ENCODE measurements at places on chromosomes 12 and 14.

GRCh38 chr14:50045837-50046236 is 70.5 kb downstream of the VCPKMT start:
- DNase-seq, result no peak

GRCh38 chr12:31323391-31324115 is 2.4 kb downstream of the SINHCAF start:
- DNase-seq, result peak; percentile 9

GRCh38 chr12:78562368-78563205 is 302.0 kb upstream of the SYT1 start:
- no peak for DNase-seq

- no peak for DNase-seq
These were observed 17.0 kb downstream of the RIC8B start for GRCh38 chr12:106791531-106791930.

DNA sequence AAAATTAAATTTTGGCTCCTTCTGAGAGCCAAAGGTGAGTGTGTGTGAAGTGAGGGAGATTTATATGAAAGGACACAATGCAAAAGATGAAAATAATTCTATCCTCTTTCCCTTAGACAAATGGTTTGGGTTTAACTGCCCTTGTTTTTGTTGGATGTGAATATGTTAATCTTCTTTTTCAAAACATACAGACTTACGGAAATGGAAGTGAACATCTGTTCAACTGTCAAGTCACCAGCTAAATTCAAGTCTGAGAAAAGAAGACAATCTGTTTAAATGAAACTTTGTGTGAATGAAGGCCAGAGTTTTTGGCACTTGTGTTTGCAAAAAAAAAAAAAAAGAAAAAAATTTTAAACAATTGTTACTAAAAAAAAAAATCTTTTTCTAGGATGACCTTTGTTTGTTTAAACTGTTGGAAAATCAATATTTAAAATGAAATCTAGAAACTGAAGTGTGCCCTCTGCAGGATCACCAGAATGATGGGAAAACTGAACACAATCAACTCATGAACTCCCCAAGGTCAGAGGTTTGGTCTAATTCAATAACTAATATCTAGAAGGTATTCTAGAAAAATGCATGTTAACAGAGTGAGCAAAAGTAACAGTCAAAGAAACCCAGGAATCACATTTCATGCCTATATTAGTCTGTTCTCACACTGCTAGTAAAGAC is 448.8 kb downstream of the FLRT2 start:
- no peak for DNase-seq

DNA sequence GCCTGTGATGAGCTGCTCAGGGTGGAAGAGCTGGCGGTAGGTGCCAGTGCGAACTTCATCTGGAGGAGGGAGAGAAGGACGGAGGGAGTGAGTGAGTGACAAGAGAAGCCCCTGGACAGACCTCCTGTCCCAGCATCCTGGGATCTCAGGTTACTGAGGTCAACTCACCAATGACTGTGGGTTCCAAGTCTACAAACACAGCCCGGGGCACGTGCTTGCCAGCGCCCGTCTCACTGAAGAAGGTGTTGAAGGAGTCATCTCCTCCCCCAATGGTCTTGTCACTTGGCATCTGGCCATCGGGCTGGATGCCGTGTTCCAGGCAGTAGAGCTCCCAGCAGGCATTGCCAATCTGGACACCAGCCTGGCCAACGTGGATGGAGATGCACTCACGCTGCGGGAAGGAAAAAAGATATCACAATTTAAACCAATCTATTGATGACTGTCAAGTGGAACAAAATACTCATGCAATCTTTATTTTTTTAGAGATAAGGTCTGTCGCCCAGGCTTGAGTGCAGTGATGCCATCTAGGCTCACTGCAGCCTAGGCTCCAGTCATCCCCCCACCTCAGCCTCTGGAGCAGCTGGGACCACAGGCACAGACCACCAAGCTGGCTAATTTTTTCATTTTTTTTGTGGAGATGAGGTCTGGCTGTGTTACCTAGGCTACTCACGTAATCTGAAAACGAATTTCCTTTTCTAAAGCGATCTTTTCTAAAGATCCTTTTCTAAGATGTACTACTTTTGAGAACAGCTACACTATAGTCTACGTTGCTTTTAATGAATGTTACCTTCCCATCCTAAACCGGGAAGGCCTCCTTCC is 1.7 kb downstream of the TUBA1B start:
- DNase-seq, result no peak

DNA sequence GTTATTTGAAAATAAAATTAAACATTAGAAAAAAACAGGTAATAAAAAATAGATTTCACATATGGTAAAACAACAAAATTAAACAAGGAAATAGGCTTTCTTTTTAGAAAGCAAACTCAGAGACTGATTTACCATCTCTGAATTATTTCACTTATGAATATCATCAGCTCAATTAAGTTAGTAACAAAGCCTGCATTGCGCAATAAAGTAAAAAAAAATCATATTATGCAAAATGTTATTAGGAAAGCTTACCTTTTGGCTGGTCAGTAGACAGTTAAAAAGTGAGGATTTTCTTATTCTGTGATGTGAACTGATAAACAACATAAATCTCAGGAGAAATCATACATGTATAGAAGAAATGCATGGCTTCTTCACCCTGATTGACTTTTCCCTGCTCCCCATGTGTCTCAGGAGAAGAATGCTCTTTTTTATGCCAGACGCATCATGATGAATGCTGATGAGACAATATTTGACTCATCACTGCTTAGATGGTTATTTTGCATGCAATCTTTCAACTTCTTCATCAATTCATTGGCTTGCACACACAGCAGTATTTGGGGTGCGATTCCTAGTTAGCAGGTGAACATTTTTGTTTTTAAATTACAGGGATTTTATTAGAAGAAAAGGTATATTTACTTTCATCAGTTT is 124.5 kb upstream of the USP15 start:
- no peak for DNase-seq

DNA sequence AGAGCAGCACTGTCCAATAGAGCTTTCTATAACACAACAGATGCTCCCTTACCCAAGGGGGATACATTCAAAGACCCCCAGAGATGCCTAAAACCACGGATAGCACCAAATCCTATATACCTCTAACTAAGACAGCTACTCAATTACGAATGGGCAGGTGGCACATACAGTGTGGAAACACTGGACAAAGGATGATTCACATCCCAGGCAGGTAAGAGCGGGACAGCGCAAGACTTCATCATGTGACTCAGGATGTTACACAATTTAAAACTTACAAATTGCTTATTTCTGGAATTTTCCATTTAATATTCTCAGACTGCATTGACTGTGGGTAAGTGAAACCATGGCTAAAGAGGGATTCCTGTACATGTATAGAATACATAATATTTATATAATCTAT is 5.5 kb upstream of the HCFC2 start:
- DNase-seq, result no peak

- DNase-seq, result no peak
These were observed 7.4 kb downstream of the RAN start for GRCh38 chr12:130879212-130879686.

DNA sequence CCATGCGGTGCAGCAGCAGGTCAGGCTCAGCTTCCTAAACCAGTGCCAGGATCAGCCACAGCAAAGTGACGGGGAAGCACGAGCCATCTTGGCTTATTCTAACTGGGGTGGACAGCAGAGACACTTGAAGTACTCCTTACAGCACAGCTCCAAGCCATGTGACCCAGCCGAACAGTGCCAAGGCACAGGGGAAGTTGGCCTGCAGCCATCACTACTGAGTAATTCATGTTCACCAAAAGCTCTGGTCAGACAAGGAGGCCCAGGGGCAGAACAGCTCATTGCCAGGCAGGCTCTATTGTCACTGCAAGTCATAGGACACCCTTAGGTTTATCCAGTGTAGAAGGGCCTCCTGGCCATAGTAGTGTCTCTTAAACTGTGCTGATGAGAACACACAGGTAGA is 23.4 kb upstream of the SLC35F4 start:
- no peak for DNase-seq

GRCh38 chr14:87756661-87757060 is 236.3 kb downstream of the GALC start:
- DNase-seq, result no peak

GRCh38 chr12:55736076-55736475 is 6.8 kb upstream of the GDF11 start:
- DNase-seq, result no peak

DNA sequence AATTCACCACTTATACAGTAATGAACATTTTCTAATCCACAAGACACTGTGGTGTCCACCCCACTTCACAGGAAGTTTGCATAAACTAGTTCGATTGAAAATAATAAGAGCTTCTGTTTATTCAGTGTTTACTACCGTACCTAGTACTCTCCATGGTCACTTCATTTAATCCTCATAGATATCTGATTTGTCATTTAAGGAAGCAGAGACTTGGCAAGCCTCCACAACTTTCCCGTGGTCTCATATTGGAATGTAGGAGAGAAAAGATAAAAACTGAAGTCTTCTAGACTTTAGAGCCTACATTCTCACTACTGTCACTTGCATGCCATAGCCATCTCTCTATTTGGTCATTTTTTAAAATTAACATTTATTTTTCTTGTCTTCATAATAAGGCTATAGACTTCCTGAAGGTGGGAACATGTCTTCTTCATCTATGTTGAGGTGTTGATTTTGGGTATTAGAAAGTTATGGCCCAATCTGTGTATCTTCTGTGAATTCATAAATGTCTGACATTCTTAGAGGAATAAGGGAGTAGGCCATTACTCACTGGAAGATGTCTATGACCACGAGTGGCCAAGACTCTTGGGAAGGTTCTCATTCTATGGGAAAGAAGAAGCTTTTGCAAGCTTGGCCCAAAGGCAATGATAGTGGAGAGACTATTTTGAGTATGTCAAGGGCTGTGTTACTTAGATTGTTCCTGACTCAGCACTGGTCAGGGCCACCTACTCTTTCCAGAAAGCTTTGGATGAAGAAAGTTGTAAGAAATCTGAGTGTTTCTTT is 423.7 kb downstream of the LRIG3 start:
- no peak for DNase-seq

- DNase-seq, result no peak
These were observed 156.1 kb upstream of the CCND2 start for GRCh38 chr12:4117386-4118016.

DNA sequence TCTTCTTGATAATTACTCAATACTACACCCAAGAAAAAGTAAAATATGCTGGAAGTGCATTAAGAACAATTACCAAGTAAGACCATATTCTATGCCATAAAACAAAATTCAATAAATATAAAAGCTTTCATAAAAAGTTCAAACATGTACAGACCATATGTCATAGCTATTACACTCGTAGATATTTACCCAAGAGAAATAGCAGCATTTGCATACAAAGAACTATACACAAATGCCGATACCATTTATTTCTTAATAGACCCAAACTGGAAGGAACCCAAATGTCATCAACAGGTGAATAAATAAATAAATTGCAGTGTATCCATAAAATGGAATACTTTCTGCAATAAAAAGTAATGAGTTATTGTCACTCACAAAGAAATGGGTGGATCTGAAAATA is 78.3 kb upstream of the SLC16A7 start:
- DNase-seq, result no peak

- no peak for DNase-seq
These were observed 231.6 kb downstream of the RAD51B start for GRCh38 chr14:68051146-68051545.

GRCh38 chr14:59543873-59544272 is 32.7 kb downstream of the CCDC175 start:
- no peak for DNase-seq

DNA sequence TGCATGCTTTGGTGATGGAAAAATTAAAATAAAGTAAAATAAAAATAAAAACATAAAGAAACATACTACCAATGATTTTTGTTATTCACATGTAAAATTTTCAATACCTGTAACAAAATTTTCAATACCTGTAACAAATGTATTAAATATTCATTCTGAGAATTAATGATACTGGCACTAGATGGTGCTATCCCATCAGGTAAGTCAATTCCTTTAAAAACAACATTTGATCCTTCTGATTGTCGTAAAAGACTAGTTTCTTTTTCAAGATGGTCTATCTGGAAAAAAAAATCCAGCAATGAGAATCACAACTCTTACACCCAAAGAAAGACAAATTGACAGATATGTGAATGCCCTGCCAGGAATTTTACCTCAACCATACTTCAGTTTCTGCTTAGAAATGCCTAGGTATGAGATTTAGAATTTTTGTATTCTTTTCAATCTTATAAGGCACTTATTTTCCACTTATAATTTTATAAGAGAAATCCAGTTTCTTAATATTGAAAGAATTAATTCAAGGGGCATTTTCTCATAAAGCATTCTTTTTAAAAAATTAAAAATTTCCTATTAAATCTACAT is 30.7 kb downstream of the CEP290 start:
- no peak for DNase-seq

GRCh38 chr12:103883908-103884307 is 42.9 kb upstream of the NT5DC3 start:
- no peak for DNase-seq

DNA sequence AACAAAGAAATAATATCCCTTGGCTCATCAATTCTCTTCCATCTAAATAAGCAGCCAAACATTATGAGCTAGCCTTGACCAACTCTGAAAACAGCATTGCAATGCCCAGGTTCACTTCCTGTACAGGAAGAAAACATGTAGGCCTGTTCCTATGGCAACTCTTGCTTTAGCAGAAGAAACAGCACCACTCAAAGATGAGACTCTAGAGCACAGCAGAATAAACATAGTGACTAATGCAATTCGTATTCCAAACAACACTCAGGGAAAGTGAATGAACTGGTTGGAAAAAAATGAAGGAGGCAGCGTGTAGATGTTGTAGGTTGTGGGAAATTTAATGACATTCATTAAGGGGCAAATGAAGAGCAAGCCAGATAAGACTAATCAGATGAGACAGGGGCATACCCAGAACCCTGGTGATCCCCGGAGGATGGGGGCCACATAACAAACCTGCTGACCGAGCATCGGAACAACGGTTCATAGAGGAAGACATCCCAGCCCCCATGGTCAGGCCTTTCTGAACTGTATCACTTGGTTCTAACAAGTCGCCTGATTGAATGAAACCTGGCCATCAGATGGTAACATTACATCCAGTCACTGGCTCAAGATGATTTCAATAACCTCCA is 9.0 kb downstream of the ARHGDIB start:
- no peak for DNase-seq

DNA sequence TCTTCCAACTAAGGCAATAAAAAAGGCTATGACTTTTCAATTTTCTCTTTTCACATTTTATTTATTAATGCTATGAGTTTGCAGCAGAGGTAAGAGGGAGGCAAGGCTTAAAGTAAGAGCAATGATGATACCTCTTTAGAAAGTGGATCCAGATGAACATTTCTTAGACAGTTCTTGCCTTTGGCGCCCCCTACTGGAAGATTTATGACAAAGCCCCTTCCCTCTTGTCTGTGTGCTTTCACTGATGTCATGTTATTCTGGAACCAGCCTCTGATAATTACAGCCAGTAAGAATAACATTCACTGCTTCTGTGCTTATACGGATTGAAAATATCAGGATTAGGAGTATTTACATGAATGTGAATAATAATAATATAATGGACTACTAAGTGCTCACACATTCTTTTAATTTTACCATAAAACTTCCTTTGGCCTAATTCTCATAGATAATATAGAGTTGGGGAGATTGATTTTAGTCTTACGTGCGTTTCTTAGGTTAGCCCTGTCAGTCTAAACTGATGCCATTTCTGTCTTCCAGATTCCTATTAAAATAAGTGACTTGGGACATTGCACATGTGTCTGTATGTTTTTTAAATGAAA is 1929.9 kb upstream of the SEL1L start:
- DNase-seq, result no peak

GRCh38 chr12:85673921-85674420 is 162.2 kb downstream of the RASSF9 start:
- no peak for DNase-seq

GRCh38 chr14:28975084-28975483 is 208.5 kb downstream of the FOXG1 start:
- DNase-seq, result no peak

GRCh38 chr12:100141666-100141997 is 1.0 kb downstream of the BLTP3B start:
- DNase-seq, result no peak
